Progenitor cell of endocrine pancreas (in vitro differentiated cells): ENCODE measurements at places on chromosomes 11 and 22.
A peak's percentile ranks its signal among the peaks of the same experiment; 100 is the strongest.

DNA sequence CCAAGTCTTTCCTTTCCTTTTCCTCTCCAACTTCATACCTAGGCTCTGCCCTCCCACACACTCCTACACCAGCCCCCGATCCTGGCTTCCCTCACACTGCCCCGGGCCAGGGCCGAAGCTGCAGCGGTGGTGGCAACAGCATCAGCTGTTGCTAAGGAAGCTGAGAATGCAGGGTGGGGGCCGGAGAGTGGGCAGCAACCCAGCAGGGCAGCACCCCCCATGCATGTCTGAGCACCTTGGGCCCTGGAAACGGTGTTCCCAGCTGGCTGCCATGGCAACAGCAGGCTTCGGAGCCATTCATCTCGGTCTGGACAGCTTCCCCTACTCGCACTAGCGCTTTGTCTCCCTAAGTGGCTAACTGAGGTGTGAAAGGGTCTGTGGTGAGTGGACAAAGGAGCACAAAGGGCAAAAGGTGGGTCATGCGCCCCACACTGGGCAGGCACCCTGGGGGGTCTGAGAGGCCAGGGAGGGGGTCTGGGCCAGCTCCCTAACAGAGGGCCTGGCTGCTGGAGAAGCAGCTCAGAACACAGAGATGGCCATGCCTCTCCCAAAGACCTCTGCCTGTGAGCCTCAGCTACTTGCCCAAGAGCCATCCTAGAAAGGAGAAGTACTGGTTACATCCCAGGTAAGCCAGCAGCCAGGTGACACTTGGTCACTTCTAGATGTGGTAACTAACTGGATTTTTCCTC lies 42.1 kb upstream of the JAM3 start:
- no peak overlapping the region for H3K4me3 ChIP-seq
- H3K27ac ChIP-seq: no peak overlapping the region
- DNase-seq: peak; percentile 50
- H3K36me3 ChIP-seq: no peaks in the 10 kb centered on the region
- peaks cover 43% of the 10 kb centered on the region for H3K27me3 ChIP-seq

DNA sequence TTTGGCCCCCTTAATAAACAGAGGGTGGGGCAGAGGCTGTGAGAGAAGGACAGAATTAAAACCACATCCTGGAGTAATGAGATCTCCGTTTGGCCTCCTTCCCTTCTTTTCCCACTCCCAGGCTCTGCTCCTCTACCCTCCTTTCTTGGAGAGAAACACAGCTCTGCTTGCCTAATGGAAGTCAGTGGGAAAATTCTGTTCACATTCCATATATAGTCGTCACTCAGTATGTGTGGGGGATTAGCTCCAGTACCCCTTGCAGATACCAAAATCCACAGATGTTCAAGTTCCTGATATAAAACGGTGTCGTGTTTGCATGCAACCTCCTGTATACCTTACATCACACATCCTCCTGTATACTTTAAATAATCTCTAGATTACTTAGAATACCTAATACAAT lies 37.6 kb upstream of the THY1 start:
- no peak overlapping the region for H3K4me3 ChIP-seq
- no peaks in the 10 kb centered on the region for H3K36me3 ChIP-seq
- peaks cover 5% of the 10 kb centered on the region for H3K27me3 ChIP-seq
- DNase-seq: no peak

DNA sequence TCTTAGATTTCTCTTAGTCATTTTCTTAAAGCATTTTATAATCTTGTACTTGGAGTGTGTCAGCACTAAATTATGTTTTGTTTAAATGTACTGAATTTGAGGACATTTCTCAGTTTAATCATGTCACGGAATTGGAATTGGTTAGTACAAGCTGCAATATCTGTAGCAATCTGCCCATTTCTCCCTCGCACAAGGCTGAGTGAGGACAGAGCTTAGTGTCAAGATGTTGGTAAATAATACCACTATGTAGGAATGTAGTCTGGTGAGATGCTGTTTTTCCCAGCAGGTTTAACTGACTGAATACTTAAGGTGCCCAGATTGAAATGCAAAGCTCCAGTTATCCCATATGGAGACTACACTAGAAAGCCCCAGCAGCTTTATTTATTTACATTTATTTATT lies 30.6 kb downstream of the SREBF2 start:
- H3K36me3 ChIP-seq: peaks cover 6% of the 10 kb centered on the region
- H3K4me3 ChIP-seq: no peak overlapping the region
- no peaks in the 10 kb centered on the region for H3K27me3 ChIP-seq
- H3K27ac ChIP-seq: no peak overlapping the region

DNA sequence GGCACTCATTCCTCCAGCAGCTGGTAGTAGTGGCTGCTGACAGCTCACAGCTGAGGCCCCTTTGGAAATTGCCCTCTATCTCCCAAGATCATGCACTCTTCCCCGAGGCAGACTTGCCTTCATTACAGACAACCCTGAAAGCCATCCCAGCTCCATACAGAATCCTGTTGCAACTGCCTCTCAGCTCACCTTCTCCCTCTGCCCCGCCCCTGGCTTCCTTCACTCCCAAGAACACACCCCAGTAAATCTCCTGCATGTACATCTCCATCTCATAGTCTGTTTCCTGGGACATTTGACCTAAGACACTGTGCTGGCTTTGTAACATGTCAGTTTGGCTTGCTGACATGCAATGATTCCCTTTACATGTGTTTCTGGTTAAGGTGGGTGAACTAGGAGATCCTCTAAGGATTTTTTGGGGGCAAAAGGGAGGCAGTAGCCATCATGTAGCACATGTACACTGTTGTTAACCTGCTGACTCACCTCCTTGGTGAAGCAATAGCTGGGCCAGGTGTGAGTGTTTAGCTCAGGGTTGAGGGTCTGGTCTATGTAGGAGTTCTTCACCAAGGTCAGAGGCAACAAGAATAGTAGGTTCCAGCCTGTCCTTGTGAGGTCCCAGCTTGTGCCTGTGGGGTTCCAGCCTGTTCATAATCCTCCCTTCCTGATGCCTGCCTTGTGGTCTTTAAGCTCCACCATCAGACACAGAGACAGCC lies 179.6 kb downstream of the CSNK2A3 start:
- peaks cover 5% of the 10 kb centered on the region for H3K27me3 ChIP-seq
- no peak overlapping the region for H3K27ac ChIP-seq
- no peaks in the 10 kb centered on the region for H3K4me1 ChIP-seq
- no peaks in the 10 kb centered on the region for H3K36me3 ChIP-seq
- DNase-seq: no peak

- H3K4me3 ChIP-seq: no peak overlapping the region
- no peak for DNase-seq
Measured at GRCh38 chr11:10742460-10743208, 8.4 kb upstream of the CTR9 start.

DNA sequence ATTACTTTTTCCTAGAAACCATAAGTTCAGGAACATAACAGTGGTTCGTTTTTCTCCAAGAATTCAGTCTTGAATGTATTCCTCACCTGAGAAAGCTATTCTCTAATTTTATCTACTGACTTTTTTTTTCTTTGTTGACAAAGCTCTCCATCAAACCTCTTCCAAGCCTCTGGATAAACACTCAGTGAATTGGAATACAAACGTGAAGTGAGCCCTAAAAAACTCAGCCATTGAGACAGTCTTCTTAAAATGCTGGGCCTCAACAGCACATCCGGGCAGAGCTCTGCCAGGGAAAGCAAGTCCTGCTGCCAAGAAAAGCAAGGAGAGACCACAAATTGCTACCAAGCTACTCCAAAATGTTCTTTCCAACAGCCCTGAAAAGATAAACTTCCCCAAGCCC lies 7.7 kb upstream of the SLC1A2 start:
- H3K36me3 ChIP-seq: no peaks in the 10 kb centered on the region
- no peak overlapping the region for H3K27ac ChIP-seq
- no peak for DNase-seq
- H3K4me3 ChIP-seq: no peak overlapping the region
- H3K4me1 ChIP-seq: peaks cover 5% of the 10 kb centered on the region

DNA sequence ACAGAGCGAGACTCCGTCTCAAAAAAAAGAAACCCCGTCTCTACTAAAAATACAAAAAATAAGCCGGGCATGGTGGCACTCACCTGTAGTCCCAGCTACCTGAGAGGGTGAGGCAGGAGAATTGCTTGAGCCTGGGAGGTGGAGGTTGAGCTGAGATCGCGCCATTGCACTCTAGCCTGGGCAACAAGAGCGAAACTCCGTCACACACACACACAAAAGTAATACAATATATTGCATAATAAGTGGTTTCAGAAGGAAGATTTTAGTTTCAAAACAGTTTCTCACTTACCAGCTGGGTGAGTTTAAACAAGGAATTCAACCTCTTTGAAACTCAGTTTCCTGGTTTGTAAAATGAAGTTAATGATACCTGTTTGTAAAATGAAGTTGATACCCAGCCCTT lies 32.7 kb upstream of the HTR3A start:
- no peaks in the 10 kb centered on the region for H3K4me1 ChIP-seq
- no peak overlapping the region for H3K4me3 ChIP-seq
- peaks cover 13% of the 10 kb centered on the region for H3K27me3 ChIP-seq
- DNase-seq: no peak
- H3K36me3 ChIP-seq: no peaks in the 10 kb centered on the region
- H3K27ac ChIP-seq: no peak overlapping the region

DNA sequence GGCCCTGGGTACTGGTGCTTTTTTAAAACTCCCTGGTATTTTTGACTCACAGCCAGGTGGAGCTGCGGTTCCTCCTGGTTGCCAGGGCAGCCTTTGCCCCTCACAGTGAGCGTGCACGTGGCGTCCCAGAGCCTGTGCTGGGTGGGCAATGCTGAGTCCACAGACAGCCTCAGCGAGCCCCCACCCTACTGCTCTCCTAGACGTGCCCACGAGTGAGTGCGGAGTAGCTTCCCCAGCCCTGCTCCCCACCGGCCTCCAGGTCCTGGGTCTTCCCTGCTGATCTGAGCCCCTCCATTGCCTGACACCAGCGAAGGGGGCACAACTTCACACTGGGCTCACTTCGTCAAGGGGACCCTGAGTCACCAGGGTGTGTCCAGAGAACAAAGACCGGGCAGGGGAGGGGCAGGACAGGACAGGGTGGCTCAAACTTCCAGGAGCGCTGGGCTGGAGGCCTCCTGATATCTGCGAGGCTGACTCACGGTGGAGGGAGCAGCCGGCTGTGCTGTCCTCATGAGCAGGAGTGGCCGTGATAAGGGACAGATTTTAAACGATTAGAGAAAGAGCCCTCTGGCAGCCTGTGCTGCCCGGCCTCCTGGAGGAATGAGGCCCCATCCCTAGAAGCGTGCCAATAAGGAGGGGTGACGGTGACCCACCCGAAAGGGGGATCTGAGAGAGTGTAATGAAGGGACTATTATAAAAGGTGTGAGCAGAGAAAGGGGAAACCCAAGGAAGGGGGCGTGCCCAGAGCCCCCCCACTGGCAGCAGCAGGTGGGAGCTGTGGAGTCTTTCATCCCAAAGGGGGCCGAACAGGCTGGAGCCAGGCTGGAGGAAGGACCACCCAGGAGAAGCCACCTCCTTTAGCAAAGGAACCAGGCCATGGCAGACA lies 129.3 kb upstream of the FGF3 start:
- peak overlapping the region; percentile 2 for H3K4me3 ChIP-seq
- no peak for DNase-seq
- H3K27me3 ChIP-seq: peaks cover 16% of the 10 kb centered on the region
- H3K4me1 ChIP-seq: peaks cover 11% of the 10 kb centered on the region
- peak overlapping the region; percentile 84 for H3K27ac ChIP-seq

DNA sequence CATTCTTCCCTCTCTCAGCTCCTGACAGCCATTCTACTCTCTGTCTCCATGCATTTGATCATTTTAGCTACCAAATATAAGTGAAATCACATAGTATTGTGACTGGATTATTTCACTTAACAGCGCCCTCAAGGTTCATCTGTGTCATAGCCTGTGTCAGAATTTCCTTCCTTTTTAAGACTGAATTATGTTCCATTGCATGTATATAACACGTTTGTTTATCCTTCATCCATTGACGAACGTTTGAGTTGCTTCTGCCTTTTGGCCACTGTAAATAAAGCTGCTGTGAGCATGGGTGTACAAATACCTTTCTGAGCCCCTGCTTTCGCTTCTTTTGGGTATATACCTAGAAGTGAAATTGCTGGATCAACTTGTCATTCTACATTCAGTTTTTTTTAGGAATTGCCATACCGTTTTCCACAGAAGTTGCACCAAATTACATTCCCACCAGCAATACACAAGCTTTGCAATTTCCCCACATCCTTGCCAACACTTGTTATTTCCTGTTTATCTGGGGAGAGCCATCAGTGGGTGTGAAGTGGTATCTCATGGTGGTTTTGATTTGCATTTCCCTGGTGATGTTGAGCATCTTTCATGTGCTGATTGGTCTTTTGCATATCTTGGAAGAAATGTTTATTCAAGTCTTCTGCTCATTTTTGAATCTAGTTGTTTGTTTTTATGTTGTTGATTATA lies 17.5 kb downstream of the GLB1L2 start:
- no peaks in the 10 kb centered on the region for H3K4me1 ChIP-seq
- DNase-seq: no peak
- no peak overlapping the region for H3K27ac ChIP-seq
- H3K4me3 ChIP-seq: no peak overlapping the region
- H3K27me3 ChIP-seq: no peaks in the 10 kb centered on the region

DNA sequence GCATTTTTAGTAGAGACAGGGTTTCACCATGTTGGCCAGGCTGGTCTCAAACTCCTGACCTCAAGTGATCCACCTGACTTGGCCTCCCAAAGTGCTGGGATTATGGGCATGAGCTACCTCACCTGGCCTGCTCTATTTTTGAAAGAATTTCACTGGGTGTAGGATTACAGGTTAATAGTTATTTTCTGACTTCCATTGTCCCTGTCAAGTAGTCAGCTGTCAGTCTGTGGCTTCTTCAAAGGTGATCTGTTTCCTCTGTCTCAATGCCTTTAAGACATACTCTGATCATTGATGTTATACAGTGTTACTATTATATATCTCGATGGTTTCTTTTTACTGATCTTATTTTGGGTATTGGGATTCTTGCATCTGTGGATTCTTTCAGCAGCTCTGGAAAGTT lies 10.1 kb upstream of the EXT2 start:
- no peaks in the 10 kb centered on the region for H3K27me3 ChIP-seq
- H3K4me1 ChIP-seq: no peaks in the 10 kb centered on the region
- no peak overlapping the region for H3K4me3 ChIP-seq
- peaks cover 18% of the 10 kb centered on the region for H3K36me3 ChIP-seq
- no peak overlapping the region for H3K27ac ChIP-seq

DNA sequence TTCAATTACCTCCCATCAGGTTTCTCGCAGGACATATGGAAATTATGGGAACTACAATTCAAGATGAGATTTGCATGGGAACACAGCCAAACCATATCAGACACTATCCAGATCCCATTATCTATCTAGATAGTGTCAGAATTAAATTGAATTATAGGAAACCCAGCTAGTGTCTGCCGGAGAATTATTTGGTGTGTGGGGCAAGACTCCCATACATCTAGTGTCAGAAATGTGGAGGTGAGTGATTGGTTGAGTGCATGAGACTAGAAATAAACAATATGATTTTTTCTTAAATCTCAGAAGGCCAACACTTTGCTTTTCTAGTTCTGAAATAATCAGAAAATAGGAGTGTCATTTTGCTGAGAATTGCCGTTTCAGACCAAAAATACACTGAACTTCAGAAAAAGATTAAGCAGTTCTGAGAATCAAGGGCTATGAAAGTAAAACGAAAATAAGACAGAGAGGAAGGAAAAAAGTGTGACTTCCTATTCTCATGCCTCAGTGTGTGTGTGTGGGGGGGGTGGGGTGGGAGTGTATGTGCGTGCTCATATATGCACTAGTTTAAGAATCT lies 21.3 kb downstream of the CASP12 start:
- no peaks in the 10 kb centered on the region for H3K27me3 ChIP-seq
- no peak for DNase-seq
- H3K4me1 ChIP-seq: no peaks in the 10 kb centered on the region
- H3K27ac ChIP-seq: no peak overlapping the region
- no peak overlapping the region for H3K4me3 ChIP-seq
